ELR (cell line): ENCODE measurements at places on chromosomes 1 and 21.

DNA sequence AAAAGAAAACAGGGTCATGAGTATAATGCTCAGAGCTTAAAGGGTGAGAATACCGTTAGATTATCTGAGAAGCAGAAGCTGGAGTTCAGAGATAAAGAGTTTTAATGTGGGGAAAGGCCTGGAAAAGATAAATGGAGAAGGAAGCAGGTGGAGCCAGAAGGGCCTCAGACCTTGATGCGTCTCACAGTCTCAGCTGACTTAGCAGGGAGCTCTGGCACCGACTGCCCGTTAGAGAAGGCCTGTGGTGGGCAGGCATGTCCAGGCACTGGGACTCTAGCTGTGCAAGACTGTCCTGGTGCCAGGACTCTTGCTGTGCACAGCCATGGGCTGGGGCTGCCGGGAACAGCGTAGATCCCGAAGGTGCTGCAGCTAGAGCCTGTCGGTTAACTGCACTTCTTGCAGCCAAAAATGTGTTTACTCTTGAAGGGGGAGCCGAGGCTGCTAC is 3.8 kb upstream of the SLAMF9 start:
- DNase-seq, result no peak

- peak; percentile 84 for DNase-seq
Measured at GRCh38 chr1:43274125-43274803, 4.5 kb downstream of the TMEM125 start.

- no peak for DNase-seq
Measured at GRCh38 chr1:203130358-203130985, 2.9 kb downstream of the ADORA1 start.

GRCh38 chr1:203322500-203323179 is 17.3 kb downstream of the BTG2 start:
- DNase-seq, result no peak

GRCh38 chr1:89951766-89952604 is 42.9 kb upstream of the ZNF326 start:
- DNase-seq, result peak; percentile 87

- no peak for DNase-seq
Measured at GRCh38 chr1:60558236-60558635, 484.7 kb upstream of the C1orf87 start.

GRCh38 chr21:38914528-38915293 is 109.0 kb downstream of the ETS2 start:
- DNase-seq, result peak; percentile 24

DNA sequence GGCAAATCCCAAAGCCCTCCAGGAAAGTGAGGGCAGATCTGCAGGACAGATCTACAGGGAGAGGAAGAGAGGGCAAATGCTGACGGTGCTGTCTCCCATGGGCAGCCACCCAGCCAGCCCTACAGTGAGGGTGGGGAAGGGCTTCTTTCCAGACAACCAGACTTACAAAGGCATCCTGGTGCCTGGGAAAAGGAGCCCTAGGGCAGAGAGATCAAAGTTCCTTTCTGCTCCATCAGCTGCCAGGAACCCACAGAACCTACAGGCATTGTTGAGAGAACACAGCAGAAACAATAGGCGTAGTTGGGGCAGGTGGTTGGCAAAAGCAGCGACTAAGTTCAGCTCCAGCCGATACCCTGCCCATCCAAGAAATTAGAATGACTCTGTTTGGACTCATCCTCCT is 332.4 kb downstream of the KCNH1 start:
- DNase-seq, result no peak
